ENCODE measurements at places on chromosomes 4 and X.

DNA sequence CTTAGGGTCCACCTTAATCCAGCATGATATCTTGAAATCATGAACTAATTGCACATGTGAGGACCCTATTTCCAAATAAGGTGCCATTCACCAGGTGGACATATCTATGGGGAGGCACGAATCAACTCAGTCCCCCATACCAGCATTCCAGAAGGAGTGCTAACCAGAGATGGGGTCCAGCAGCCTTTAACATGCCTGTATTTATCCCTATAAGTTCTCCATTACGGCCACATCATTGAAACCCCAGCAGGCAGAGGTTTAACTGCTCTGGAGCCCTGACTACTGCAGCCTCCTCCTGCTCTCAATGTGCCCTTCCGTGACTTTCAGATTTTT is 3.2 kb upstream of the ASMTL start:
- no peak for DNase-seq

DNA sequence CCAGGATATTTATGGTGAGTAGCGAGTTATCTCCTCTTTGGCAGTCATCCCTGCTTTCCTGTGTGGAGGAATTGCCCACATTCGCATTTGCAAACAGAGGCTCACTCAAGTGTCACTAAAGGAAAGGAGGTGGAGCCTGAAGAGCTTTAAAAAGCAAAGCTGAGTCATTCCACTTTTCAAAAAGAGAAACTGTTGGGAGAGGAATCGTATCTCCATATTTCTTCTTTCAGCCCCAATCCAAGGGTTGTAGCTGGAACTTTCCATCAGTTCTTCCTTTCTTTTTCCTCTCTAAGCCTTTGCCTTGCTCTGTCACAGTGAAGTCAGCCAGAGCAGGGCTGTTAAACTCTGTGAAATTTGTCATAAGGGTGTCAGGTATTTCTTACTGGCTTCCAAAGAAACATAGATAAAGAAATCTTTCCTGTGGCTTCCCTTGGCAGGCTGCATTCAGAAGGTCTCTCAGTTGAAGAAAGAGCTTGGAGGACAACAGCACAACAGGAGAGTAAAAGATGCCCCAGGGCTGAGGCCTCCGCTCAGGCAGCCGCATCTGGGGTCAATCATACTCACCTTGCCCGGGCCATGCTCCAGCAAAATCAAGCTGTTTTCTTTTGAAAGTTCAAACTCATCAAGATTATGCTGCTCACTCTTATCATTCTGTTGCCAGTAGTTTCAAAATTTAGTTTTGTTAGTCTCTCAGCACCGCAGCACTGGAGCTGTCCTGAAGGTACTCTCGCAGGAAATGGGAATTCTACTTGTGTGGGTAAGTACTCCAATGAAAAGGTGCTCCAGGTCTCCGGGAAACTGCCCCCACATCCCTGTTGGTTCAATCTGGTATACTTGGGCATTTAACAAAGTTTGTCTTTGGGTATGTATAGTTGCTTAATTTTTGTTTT is at the start of gene EGF:
Gene EGF (plus strand): TSS at position 178 of the 890 bp plus-strand sequence. CDS start 453 bp downstream, at position 631.
- no peak for DNase-seq

DNA sequence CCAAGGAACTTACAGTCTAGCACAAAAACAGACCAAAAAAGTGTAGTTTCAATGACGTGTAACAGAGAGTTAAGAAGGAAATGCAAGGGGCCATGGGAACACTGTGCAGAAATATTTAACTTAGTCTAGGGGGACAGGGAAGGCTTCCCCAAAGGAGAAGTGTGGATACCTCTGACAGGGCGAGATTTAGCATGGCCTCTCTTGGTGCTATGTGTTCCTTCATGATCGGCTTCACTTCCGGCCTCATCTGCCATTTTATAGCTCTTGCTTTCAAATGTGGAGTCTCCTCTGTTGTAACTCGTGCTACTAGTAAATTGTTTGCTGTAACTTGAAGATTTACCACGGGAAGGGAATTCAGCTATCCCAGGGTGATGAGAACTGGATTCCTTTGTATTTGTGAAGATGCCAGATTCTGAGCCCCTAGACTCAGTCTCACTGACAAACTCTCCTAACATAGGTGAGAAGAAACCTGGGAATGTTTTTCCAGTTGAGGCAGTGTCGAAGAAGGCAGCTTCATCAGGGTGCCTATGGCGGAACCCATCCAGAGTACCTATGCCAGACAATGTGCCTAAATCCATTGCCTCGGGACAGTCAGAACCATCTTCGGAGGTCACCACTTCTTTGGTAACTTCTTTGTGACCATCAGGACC is 5.0 kb downstream of the FGA start:
- DNase-seq = no peak

DNA sequence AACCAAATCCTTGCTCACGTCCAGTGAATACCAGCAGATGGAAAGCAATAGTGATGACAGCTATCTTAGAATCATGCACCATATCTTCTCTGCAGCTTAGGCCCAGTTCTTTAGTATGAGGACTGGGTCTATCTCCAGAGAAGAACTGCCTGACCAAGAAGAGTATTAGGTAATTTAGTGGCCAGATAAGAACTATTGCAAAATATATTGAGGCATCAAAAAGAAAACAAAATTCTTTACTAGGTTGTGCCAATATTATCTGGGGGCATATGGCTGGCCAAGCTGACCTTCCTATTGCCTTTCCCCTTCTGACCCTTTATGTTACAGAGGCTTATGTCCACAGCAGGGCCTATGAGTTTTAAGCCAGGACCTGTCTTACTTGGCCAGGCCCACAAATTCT is 91.2 kb downstream of the RLIM start:
- no peak for DNase-seq

GRCh38 chr4:85092943-85093342 is 126.5 kb upstream of the WDFY3 start:
- DNase-seq = no peak

GRCh38 chrX:110684653-110685052 is 111.0 kb downstream of the CHRDL1 start:
- DNase-seq = no peak

GRCh38 chr4:26323821-26324220 is 3.0 kb downstream of the RBPJ start:
- no peak for DNase-seq

GRCh38 chr4:111849746-111850284 is 295.4 kb upstream of the FAM241A start:
- no peak for DNase-seq

GRCh38 chr4:106380179-106380578 is 11.6 kb upstream of the GIMD1 start:
- DNase-seq = no peak

GRCh38 chrX:110120025-110120424 is 117.1 kb downstream of the TMEM164 start:
- DNase-seq = no peak

DNA sequence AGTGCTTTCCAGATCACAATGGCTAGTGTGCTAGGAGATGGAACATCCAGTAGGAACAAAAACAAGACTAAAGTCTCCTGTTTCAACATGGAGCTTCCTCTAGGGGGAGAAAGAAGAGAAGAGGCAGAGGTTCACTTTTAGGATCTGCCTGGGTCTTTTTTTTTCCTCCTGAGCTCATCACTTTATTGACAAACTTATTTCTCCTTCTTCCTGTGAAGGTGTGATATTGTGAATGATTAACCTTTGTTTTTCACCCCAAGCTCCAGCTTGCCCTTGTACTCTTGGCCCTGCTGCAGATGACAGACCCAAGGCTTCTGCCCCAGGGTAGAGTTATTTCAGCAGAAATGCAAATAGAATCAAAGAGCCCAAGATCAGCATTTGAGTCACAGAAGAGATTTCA is 13.5 kb downstream of the PAGE4 start:
- DNase-seq = no peak

GRCh38 chr4:171793723-171794122 is 19.5 kb upstream of the GALNTL6 start:
- no peak for DNase-seq

GRCh38 chr4:81965911-81966310 is 407.9 kb downstream of the HNRNPD start:
- DNase-seq = no peak

DNA sequence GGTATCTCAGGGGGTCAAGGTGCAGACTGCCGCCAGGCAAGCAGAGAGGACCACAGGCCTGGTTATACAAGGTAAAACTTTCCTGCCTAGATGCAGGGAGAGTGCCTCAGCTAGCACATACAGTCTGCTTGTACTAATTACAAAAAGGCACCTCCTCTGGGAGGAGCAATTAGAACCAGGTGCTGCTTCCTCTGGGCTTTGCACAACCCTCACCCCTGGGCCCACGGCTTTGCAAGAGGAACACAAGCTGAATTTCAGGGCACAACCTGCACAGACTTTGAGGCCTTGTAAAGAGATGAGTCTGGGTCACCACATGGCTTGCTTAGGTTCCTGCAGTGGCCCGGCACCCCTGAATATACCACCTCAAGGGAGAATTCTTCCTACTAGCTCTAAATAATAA is 9.2 kb upstream of the CITED1 start:
- no peak for DNase-seq

DNA sequence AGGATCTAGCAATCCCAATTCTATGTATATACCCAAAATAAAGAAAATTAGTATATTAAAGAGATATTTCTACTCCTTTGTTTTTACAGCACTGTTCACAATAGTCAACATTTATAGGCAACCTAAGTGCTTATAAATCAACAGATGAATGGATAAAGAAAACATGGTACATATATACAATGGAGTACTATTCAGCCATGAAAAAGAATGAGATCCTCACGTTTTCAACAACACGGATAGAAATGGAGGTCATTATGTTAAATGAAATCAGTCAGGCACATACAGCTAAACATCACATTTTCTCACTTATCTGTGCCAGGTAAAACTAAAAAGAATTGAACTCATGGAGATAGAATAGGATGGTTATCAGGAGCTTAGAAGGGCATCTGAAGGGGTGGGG is 45.6 kb upstream of the PABPC5 start:
- no peak for DNase-seq

GRCh38 chr4:171538601-171539100 is 274.6 kb upstream of the GALNTL6 start:
- DNase-seq = no peak

- DNase-seq = peak; percentile 93
Observed at GRCh38 chr4:177441803-177442622, at the start of gene AGA. Gene AGA, minus strand, starts transcription at chr4:177442437. Its CDS starts 62 bp downstream, at chr4:177442375.

DNA sequence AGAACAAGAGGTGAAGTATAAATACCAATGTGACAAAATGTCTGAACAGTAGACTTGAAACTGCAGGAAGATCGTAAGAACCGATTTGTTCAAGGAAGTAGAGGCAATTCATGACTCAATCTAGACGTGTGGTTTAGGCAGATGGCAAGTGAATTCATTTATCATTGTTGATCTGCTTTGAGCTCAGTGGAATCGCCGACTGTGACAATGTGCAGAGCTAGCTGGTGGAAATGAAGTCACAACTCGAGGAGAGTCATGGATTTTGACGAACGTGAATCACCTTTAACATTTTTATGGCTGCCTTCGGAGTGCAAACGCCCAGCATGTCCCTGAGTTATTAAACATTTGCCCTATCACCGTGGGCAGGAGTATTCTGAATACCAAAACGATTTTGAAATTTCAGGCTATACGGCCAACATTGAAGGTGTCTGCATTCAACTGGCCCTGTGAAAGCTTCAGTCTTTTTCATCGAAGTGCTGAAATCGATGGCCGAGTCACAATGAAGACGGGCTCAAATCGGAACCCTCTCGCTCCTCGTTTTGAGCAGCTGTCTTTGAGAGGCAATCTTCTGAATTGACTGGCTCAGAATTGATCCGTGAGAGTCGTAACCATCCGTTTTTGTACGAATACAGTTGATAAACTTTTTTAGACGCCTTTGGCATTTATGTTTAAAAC is 689 bp upstream of the OGT start:
- DNase-seq = no peak

- no peak for DNase-seq
Observed at GRCh38 chr4:20172070-20172760, 79.5 kb upstream of the SLIT2 start.

DNA sequence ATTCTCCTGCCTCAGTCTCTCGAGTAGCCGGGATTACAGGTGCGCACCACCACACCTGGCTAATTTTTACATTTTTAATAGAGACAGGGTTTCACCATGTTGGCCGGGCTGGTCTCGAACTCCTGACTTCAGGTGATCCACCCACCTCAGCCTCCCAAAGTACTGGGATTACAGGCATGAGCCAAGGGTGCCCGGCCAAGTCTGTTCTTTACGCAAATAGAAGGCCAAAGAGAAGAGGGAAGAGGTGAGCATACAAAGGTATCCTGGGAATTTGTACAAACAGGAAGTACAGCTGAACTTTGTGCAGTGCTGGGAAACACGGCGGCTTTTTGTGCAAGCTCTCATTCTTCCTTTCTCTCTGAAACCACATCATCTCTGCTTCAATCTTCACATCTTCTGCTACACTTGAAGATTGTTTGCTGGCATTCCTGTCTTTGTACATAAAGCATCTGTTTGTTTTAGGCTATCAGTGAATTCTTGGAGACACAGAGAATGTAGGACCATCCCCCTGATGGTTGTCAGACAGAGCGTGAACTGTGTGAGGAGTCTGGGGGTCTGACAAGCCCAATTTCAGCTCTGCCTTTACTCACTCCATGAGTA is 71.9 kb upstream of the PRSS48 start:
- DNase-seq = no peak

- no peak for DNase-seq
Observed at GRCh38 chrX:135295944-135296305, 13.4 kb upstream of the ETDC start.

DNA sequence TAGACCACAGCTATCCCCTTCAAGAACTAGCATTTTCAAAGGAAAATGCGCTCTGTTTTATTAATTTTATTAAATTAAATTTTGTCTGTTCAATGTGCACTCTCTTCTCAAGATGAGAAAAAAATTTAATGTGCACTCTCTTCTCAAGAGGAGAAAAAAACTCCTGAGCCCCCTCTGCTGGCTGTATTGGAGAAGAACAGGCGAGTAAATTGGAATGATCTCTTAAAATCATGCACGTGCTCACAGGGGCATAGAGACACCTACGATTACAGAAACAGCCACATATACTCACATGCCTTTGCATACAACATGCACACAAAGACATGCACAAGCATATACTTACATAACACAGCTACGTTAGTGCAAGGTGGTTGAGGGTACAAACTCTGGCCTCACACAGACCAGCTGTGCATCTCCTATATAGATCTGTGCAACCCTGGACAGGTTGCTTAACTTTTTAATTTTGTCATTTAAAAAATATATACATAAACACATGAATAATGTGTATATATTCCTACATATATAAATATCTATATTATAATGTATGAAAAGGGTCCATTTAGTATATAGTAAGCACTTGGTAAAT is 176.2 kb upstream of the CXorf66 start:
- DNase-seq = peak; percentile 8

GRCh38 chrX:115958687-115959359 is 211.7 kb upstream of the AGTR2 start:
- DNase-seq = no peak

DNA sequence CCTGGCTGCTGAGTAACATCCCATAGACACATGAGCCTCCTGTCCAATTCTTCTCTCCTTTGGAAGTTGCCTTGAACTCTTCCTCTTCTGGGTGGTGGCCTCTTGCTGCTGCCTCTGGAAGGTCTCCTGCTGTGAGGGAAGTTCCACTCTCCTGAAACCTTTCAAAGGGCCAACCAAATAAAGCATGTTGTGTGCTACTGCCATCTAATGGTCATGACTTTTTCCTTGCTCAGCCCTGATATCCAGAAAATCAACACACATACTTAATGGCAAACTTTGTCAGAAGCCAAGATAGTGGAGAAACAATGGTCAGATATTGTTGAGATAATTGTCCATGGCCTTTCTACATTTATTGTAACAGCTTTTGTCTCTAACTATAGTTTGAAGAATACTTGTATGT is 19.1 kb upstream of the ZXDA start:
- DNase-seq = no peak

- peak; percentile 62 for DNase-seq
Observed at GRCh38 chr4:68373513-68373912, 23.6 kb upstream of the YTHDC1 start.
